GOT3 (cell line): ENCODE measurements at places on chromosomes 6 and 20.

DNA sequence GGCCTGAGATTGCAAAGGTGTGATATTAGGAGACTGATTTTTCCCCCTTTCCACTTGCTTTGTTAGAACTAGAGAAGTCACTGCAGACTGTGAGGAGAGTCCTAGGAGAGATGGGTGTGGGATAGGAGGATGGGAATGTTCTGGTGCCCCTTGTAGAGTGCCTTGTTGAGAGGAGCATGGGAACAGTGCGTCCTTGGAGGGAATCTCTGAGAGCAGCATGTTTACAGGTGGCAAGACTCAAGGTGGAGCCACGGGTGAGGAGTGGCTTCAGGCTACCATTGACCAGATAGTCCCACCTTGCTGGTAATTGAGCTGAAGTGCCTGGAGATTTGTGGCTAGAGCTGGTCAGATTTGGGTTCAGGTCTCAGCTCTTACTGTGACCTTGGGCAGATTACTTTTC, 6.0 kb downstream of the PLCG1 start:
- DNase-seq = no peak

DNA sequence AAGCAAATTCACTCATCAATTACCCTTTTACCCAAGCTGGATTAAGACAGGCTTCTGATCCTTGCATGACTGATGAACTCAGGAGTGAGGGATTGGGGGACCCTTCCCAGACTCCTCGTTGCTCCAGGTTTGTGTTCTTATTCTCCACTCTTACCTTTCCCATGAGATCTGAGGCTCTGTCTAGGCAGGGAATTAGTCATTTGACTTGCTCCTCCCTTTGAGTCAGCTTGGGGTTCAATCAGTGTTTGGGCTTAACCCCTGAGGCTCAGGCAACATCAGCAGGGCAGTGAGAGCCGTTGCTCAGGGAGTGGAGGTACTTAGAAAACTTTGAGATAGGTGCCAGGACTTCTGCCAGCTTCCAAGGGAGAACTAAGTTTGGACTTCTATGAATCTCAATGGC, 20.7 kb upstream of the TOX2 start:
- no peak for DNase-seq

- peak; percentile 13 for DNase-seq
These were observed 815 bp downstream of the UTRN start for GRCh38 chr6:144285798-144286502.

DNA sequence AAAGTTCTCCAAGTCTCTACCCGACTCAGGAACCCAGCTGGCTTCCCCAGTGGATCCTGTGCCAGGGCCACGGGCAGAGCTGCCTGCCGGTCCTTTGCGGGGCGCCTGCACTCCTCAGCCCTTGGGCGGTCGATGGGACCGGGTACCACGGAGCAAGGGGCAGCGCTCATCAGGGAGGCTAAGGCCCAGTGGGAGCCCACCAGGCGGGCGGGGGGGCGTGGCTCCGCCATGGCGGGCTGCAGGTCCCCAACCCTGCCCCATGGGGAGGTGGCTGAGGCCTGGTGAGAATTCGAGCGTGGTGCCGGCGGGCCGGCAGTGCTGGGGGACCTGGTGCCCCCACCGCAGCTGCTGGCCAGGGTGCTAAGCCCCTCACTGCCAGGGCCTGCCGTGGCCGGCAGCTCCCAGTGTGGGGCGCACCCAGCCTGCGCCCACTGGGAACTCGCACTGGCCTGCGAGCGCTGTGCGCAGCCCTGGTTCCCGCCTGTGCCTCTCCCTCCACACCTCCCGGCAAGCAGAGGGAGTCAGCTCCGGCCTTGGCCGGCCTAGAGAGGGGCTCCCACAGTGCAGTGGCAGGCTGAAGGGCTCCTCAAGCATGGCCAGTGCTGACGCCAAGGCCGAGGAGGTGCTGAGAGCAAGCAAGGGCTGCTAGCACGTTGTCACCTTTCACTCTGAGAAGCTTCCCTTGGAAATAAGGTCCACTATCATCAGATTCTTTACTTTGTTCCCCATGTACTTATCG, 14.8 kb upstream of the ELOVL5 start:
- no peak for DNase-seq

GRCh38 chr6:144049386-144049785, 41.3 kb upstream of the PLAGL1 start:
- no peak for DNase-seq

- DNase-seq = no peak
These were observed 35.1 kb downstream of the EIF2S2 start for GRCh38 chr20:34076952-34077351.

GRCh38 chr6:29014729-29015608, 9.9 kb upstream of the ZNF311 start:
- DNase-seq = no peak

GRCh38 chr6:40183902-40184301, 249.6 kb upstream of the MOCS1 start:
- no peak for DNase-seq

- no peak for DNase-seq
These were observed 41.0 kb downstream of the ERMARD start for GRCh38 chr6:169792306-169793015.

- DNase-seq = no peak
These were observed 279.7 kb downstream of the KIF16B start for GRCh38 chr20:16293590-16293989.

- no peak for DNase-seq
These were observed 73.0 kb upstream of the KCNG1 start for GRCh38 chr20:51095633-51096521.

GRCh38 chr6:15374119-15374518, 128.2 kb downstream of the JARID2 start:
- no peak for DNase-seq

DNA sequence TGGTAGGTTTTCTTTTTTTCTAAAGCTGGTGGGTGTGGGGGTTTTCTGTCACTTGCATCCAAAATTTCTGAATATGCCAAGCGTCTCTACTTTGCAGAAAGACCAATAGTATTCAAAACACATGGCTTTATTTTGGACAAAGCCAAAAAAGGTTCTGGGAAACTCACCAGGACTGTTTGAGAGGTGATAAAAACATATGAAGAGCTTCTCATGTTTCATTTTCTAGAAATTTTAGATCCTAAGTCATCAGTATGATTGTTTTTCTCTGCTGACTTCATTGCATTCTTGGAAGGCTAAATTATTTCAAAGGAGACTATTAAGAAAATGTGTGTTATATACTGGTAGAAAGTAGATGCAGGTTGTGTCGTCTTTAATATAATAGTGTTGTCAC, 51.3 kb downstream of the GCLC start:
- no peak for DNase-seq

DNA sequence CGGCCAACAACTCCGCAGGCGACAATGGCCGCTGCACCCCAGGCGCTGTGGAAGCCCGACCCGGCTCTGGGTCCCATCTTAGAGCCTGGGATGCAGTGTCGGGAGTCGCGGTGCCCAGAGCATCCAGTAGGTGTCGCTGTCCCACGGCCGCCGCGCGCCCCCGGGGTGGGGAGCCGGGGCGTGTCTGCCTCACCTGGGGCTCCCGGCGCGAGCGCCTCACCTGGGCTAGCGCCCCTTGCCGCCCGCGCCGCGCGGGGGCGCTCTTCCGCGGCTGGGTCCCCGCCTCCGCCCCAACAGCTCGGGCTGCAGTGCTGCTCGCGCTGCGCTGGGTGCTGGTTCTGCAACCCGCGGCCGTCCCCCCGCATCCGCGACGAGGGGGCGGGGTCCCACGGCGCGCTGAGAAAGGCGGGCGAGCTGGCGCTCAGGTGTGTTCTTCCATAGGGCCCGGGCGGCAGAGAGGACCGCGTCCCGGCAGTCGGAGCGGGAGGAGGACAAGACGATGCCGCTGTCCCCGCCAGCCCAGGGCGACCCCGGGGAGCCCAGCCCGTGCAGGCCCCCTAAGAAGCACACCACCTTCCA, at the start of gene CRYBG1:
Gene CRYBG1 (plus strand): TSS at position 308 of the 579 bp plus-strand sequence. CDS start 192 bp downstream, at position 500.
- peak; percentile 3 for DNase-seq

DNA sequence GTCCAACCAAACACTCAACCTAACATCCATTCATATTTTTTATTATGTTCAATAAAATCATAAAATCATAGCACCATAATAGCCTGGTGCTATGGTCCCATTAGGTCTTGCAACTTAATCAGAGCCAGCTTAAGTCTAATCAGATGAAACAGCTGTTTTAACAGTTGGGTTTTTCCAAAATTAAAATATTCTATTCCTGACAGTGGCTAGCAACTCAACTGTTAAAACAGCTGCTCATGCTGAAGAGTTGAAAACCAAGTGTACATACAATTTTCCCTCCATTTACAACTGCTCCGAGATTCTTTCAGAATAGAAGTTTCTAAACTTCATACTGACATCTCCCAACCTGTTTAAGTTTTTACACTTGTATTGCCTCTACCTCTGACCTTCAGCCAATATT, 89.5 kb downstream of the UBE3D start:
- DNase-seq = no peak

GRCh38 chr6:126888727-126889725, 229.4 kb upstream of the RSPO3 start:
- DNase-seq = no peak

DNA sequence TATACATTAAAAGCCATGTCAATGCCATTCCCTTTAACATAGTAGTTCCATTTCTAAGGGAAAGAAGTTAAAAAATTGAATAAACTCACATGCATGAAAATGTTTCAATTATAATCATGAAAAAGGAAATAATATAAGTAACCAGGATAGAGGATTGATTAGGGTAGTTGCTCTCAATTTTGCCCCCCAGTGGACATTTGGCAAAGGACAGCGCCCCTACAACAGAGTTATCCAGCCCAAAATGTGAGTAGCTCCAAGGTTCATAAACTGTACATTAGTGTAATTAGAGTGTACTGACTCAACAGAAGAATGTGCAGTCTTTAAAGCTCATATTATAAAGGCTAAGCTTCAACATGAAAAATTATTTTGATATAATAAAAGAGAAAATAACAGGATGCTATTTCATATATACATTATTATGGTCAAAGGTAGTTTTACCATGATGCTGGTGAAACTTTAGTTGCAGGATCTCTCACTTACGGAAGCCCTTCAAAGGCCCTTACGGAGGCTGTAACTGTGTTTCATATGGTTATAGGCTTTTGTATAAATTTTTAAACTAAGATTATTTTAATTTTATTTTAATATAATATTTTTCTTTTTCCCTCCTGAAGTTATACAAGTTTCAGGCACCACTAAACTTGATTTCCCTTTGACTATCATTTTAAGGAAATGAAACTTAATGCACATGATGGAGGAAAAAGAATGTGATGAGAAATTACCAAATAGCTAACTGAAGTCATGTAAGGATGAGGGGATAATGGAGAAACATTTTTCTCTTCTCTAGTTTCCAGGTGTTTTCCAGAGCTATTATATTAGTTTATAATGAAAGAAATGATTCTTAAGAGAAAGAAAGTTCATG, 403.6 kb downstream of the PLCB1 start:
- no peak for DNase-seq

GRCh38 chr6:150238336-150238741, 95.5 kb downstream of the PPP1R14C start:
- DNase-seq = no peak

- DNase-seq = no peak
These were observed 142.0 kb downstream of the RNASET2 start for GRCh38 chr6:166814390-166814789.

DNA sequence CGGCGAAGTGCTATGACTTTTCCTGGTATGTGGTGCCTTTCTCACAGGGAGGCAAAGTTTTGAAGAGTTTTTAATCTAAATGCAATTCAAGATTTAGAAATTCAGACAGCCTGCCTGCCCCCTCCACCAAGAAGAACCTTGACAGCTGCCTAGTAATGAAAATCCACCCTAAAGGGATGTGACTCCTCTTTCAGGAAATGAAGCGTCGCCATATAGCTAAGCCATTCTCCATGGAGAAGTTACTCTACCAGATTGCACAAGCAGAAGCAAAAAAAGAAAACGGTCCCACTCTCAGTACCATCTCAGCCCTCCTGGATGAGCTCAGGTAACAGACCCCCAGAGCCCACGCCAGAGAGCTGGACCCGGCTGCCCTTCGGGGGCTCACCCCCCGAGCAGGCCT, 150.1 kb downstream of the DTNBP1 start:
- DNase-seq = no peak

DNA sequence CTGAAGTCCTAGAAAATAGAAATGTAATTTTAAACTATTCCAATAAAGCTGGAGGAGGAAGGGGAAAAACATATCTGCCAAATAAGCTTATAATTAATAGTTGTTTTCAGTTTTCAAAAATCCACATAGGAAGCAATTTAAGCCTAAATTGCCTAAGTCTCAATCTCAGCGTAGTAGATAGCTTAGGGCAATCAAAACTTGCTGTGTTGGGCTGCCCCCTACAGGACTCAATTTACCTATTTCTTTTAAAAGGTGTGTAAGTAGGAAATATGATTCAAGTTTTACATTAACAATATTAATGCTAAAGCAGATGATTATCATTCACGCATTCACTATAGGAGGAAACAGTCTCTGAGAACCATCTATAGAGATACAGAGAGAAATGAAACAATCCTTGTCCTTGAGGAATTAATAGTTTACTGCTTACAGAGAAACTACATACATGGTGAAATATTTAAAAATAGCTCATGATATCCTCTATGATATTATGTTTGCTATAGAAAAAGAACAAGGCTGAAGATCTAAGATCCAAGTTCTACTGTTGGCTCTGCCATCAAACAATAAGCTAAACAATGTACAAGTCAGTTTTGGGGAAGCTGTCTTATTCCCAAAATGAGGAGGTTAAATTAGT, 102.1 kb downstream of the ATG5 start:
- DNase-seq = no peak

- DNase-seq = no peak
These were observed 5.5 kb downstream of the SEC23B start for GRCh38 chr20:18513208-18513607.

GRCh38 chr20:18465536-18466200, 1.2 kb downstream of the DZANK1 start:
- DNase-seq = no peak
